ENCODE measurements at places on chromosomes 4 and X.

- no peak for DNase-seq
Observed at GRCh38 chr4:54548831-54549460, 108.8 kb upstream of the KIT start.

GRCh38 chr4:185580699-185581098, 45.4 kb upstream of the PDLIM3 start:
- DNase-seq: no peak

DNA sequence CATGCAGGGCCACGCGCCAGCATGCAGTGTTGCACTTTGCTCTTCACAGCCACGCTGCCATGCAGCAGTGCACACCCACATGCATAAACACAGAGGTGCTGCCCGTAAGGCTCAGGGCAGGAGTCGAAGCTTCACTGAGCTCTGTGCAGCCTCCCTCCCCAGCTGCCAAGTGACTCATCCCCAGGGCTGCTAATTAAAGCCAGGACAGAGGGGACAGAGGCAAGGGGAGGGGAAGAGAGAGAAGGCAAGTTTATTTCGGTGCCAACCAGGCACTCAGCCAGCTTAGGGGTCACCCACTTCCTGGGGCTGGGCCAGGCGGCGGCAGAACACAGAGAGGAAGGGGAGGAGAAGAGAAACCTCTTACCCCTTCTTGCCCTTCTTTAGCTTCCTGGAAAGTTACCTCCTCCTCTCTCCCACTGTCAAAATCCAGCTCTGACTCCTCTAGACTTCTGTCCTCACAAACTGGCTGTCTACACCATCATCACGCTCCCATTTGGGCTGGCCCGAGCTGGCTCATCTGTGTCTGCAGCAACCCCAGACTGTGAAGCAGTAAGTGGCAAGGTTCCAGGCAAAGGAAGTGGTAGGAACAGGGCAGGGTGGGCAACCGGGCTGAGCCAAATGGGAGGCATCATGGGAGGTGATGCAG, 6.2 kb upstream of the IQSEC2 start:
- peak; percentile 24 for DNase-seq

- DNase-seq: no peak
Observed at GRCh38 chr4:37679301-37679700, 6.9 kb downstream of the RELL1 start.

DNA sequence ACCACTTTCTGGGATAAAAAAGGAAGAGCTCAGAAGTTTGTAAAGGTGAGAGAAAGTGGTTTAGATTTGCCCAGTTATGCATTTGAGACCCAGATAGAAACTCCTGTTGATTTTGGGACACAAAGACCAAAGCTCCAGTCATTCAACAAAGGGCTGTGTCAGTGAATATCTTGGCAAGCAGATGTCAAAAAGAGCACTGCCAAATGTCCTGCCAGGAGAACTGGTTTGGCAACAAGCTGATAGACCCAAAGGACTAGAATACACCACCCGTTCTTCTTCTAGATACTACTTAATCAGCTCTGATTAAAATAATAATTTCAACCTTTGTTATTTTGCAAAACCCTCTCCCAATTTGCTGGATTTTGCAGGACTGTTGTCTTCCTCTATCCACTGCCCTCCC, 121.4 kb downstream of the NHS start:
- no peak for DNase-seq

GRCh38 chrX:149638860-149639259, 7.3 kb upstream of the TMEM185A start:
- DNase-seq: no peak

DNA sequence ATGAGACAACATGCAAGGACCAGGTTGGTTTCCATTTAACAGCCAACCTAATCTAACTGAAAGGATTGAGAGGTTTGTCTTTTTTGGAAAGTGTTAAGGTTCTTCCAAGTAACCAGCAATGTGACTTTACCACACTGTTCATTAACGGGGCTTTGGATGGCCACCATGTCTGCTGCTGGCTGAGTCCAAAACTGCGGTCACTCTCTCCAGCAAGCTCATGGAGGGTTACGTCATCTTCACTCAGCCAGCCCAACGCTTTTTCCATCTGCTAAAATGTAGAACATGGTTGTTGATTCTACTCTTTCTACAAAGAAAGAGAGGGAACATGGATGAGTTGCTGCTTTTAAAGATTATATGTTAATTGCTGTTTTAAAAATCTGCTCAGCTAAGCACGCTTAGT, 11.0 kb downstream of the PKD2 start:
- DNase-seq: no peak

DNA sequence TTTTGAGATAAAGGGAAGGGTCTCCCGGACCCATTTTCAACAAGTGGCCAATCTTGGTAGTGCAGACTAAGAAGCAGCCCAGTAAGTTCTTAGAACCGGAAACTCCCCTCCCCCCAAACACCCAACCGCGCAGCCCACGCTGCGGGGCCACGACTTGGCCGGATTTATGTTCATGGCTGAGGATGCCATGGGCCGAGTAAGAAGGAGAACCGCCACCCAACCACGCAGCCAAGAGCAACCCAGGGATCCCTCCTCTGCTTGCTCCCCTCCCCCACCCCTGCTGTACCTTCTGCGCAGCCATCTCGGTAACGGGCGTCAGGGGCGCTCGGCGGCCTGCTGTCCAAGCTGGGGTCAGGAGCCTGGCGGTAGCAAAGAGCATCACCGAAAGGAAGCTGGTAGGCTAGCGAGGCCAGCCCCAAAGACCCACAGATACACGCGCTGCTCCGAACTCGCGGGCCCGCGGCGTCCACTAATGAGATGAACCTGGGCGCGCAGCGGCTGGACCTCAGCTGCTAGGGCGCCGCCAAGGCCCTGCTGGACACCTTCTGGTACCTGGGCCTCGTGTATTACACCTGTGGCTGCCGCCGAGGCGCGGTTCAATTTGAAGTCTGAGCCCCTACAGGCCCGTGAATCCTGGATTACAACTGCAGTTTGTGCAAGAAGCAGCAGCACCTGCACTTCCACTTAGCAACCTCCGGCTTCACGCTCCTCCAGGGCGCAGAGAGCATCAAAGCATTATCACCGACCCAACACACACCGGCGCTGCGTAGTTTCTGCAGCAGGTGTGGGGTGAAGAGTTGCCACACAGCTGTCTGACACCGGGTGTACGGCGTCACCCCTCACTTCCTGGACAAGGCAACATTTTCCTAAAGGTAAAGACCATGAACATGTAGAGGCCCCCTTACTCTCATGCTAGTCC, 63.4 kb downstream of the NUDT10 start:
- DNase-seq: peak; percentile 42

DNA sequence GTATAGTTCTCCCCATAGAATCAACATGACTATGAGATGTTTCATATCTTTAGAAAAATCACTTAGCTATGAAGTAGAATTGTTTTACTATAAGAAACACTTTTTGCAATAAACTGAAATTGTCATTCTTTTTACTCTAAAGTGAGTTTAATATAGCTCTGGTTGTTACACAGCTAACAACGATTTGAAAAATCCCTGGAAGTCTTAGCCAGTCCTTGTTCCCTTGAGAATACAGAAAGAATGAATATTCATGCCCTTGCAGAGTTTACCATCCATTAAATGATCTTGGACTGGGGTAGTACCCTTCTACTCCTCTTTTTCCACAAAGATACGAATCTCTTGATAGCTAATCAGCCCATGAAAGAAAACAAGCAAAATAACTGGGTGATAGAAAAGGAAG, 141.8 kb downstream of the JADE1 start:
- DNase-seq: no peak

DNA sequence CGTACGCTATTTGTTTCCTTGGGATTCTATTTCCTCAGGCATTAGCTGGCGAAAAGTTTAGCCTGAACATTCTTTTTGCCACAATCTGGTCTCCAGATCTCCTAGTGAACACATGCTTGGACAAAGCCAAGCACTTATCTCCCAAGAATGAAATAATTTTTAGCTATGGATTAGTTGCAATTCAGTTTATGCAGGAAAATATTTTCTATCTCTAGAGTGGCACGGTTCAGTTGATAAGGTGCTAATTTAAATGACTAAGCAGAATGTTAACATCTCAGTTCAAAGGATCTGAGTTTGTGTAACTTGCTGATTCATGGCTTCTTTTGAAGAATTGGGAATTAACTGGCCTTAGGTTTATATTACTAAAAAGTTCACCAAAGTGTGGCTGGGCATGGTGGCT, 58.1 kb upstream of the JADE1 start:
- no peak for DNase-seq

DNA sequence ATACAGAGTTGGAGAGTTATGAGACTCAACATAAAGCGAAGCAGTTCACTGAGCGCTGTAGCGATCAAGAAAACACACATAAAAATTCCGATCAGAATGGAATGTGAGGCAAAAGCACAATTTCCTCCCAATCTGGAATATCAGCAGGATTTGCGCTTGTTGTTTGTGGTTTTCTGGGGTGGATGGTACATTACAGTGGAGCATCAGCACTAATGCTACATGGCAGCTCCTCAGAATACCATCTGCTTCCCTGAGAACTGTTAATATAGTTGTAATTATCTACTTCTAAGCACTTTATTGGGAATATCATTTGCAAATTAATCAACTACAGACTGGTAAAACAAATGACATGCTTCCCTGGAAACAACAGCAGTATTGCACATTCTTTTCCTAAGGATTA, 324.1 kb upstream of the PPARGC1A start:
- no peak for DNase-seq

- no peak for DNase-seq
Observed at GRCh38 chr4:55312489-55313101, 33.4 kb upstream of the SRD5A3 start.

GRCh38 chrX:134180601-134181274, 56.2 kb upstream of the CCDC160 start:
- DNase-seq: no peak

- DNase-seq: no peak
Observed at GRCh38 chr4:52483186-52483890, 175.8 kb downstream of the USP46 start.

- no peak for DNase-seq
Observed at GRCh38 chr4:19739101-19739651, 512.5 kb upstream of the SLIT2 start.

DNA sequence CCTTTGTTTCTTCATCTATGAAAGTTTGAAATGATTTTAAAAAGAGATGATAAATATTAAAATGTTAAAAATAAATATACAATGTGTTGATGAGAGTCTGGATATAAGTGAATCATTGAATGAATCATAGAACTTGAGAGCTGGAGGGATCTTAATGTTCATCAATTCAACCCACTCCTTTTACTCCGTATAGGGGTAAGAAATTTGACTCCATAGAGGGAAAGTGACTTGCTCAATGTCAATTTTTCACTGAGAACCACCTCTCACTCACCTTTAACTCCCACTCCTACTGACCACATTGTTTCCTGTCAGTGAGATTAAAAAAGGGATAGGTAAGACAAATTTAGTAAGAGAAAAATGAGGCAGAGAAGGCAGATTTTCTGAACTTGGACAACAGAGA, 557.2 kb upstream of the GRIA3 start:
- DNase-seq: no peak

- DNase-seq: no peak
Observed at GRCh38 chr4:26557164-26557563, 26.7 kb upstream of the TBC1D19 start.

DNA sequence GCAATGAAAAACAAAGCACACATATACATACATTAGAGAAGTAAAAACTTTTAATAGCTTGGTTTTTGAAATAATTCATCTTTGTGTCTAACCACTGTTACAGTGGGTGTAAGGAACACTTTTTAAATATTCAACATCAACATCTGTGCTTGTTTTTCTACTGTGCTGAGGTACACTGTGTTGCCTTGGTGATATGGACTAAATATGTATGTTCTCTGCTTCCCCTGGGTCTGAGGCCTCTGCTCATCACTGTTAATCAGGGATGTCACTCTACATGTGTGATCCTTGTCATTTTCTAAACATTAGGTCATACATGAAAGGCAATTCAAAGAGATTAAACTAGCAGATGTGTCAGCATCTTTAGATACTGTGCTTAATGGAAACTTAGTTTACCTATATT, 10.9 kb downstream of the MCTS1 start:
- no peak for DNase-seq

GRCh38 chr4:145218251-145218650, 37.9 kb upstream of the OTUD4 start:
- no peak for DNase-seq

GRCh38 chrX:12758291-12758690, 32.9 kb upstream of the PRPS2 start:
- DNase-seq: no peak

DNA sequence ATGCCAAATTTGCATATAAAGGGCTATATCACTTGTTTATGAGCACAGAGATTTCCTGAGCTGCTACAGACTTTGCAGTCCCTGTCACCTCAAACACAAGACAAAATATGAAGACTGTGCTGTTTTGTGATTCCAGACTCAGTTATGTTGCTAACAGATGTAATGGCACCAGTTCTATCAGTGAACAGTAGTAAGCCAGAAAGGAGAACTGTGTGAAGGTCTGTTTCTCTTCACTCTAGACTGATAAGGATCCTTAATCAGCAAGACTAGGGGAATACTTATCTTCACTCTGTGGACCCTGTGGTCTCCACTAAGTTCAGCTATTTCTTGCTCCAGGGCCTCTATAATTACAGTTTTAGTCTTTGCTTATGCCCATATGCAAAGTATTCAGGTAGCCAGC, 82.7 kb downstream of the ANXA5 start:
- no peak for DNase-seq

- no peak for DNase-seq
Observed at GRCh38 chrX:9340598-9341290, 124.1 kb upstream of the TBL1X start.

- DNase-seq: no peak
Observed at GRCh38 chrX:19776753-19777152, 110.6 kb downstream of the SH3KBP1 start.

GRCh38 chr4:173357939-173358338, 12.8 kb upstream of the SAP30 start:
- no peak for DNase-seq

DNA sequence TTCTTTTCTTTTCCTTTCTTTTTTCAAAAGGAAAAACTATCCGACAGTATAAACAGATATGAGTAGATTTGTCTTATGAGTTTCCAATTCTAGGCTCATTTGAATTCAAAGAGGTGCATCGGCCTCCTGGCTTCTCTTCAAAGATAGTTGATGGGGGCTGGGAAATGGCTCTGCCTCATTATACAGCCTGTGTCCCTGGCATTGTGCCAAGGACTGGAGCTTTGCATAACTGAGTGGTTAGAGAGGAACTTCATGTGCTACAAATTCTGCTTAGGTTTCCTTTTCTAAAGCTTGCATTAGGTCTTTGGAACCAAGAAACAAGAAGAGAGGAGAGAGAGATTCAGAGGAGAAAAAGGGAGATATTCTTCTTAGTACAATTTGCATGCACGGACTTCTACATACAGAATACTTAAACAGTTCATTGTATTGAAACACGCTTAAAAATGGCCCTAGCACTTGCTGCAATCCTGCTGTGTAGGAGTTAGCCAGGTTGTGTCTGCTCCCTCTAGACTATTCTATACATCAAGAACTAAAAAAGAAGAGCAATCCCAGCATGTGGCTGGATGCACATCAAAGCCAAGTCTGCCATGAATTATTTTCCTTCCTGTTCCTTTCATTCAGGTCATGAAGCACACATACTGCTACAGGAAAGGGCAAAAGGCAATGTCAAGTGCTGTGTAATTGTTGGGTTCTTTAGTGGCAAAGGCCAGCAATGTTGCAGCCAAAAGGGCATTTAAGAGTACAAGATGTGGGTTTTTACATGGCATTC, 70.9 kb downstream of the INTS12 start:
- no peak for DNase-seq

Data from activated effector memory CD4-positive, alpha-beta T cell treated with Interleukin-2 at 50 U/mL for 16 hours (primary cell).